Left colon (tissue), 2 donors: ENCODE measurements at places on chromosomes 1 and 21.
A peak's percentile ranks its signal among the peaks of the same experiment; 100 is the strongest.

DNA sequence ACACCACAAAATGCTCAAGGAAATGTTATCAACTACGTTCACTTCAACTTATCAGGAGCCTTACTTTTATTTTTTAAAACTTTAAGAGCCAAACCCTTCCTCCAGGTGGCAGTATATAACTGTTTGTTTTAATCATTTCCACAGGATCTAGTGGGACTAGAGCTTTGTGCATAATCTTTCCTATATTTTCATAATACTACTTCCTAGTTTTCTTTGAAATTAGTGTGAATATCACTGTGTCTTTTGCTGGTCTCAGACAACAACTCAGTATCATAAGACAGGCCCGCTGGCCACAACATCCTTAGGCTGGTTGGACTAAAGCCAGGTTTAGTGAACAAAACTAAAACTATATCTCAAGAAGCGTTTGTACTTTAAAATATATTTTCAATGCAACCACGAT is 145.5 kb downstream of the TIAM1 start:
- no peak for DNase-seq

- DNase-seq: no peak
These were observed 7.3 kb downstream of the SH3BGRL3 start for GRCh38 chr1:26287033-26287711.

GRCh38 chr1:87450615-87451209 is 122.0 kb downstream of the LMO4 start:
- DNase-seq: peak; percentile 32

- DNase-seq: peak; percentile 51
These were observed 31.6 kb downstream of the OSBPL9 start for GRCh38 chr1:51648180-51649109.

DNA sequence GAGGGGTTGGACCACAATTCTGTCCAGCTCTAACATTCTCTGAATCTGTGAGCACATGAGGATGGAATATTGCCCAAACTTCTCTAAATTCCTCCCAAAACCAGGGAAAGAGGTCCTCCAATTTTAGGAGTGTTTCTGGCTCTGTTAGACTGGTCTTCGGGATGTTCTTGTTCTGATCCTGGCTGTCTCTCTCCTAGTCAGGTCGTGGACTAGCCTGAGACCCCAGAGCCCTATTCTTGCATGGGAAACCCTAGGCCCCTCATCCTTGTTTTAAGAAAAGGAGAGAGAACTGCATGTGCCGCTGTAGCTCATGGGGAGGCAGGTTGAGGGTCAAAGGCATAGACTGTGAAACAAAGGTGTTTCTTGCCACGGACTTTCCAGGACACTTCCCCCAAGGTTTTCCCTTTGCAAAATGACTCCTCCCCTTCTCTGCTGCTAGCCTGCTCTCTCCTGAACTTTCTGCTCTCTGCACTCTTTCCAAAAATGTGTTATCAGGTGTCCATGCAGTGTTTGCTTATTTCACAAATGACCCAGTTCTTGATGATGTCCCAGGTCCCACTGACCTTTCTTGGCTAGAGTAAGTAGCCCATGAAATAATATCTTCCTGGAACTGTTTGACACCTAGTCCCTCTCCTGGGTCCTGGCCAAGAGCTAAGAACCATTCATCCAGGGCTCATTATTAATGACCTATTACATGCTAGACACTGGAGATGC is 29.3 kb upstream of the RD3 start:
- no peak for DNase-seq

DNA sequence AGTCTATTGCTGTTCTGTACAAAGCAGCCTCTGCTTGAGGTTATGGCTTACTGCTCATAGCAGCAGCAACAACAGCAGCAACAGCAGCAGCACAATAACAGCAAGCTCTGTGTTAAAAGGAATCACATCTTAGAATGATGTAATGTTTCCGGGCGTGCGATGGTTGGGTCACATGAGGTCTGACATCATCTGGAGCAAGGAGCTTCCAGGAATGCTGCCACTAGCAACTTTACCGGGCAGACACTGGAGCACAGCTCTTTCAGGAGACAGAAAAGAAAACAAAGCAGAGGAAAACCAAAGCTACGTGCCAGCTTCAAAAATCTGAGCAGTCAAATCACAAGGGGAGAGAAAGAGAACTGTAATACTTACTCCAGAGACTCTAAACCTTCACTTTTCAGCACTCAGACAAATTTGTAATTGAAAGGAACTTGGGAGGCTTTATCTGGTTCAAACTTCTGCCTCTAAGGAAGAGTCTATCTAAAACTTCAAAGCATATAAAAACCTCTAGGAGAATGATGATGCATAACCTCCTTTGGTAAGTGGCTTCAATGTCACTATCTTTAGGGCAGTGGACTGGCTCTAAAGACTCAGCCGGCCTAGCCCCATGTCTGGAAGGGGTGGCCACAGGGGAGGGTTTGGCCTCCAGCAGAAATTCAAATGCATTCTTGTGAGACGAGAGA is 28.3 kb upstream of the RAB3GAP2 start:
- peak; percentile 46 for DNase-seq

DNA sequence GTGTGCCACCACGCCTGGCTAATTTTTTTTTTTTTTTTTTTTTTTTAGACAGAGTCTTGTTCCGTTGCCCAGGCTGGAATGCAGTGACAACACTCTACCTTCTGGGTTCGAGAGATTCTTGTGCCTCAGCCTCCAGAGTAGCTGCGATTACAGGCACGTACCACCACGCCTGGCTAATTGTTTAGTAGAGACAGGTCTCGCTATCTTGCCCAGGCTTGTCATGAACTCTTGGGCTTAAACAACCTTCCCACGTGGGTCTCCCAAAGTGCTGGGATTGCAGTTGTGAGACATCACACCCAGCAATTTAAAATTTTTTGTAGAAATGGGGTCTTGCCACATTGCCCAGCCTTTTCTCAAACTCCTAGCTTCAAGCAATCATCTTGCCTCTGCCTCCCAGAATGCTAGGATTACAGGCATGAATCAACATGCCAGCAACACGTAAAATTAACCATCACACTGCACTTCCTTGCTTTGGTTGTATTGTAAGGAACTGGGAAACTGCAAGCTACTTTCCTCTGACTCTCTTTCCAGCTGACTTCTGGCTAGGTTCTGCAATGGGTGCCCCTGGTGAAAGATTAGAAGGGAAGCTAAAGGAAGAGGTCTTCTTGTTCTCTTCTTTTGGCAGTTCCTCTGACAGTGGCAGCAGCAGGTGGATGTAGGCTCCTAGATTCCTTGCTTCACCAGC is 13.9 kb upstream of the IL6R start:
- DNase-seq: no peak

GRCh38 chr1:94543893-94544635 is 2.5 kb upstream of the F3 start:
- no peak for DNase-seq
